Cerebellar nuclear complex (tissue), 1 donor: ENCODE measurements at places on chromosomes 13 and 19.

GRCh38 chr13:98260357-98261164 is 83.5 kb upstream of the RNF113B start:
- DNase-seq, result no peak

- no peak for DNase-seq
Observed at GRCh38 chr19:32174386-32175113, 170.9 kb upstream of the ZNF507 start.

DNA sequence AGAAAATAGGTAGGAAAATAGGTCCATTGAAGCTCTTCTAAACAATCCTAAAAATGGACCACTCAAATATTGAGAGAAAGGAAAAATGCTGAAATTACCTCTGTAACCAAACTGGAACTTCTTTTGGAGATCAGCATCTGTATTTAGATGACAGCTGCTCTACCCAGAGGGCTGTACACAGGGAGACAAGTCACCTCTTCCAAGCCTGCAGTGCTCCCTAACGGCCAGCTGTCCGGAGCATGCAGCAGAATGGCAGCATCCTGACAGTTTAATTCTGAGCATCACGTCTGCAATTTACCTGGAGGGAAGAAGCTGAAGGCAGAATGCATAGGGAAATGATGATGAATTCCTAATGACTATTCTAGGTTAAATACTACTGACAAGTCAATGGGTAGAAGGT is 62.8 kb upstream of the DIAPH3 start:
- DNase-seq, result no peak

- DNase-seq, result no peak
Observed at GRCh38 chr13:48783181-48783630, 129.5 kb downstream of the CYSLTR2 start.

- DNase-seq, result no peak
Observed at GRCh38 chr13:26707122-26708006, 53.2 kb downstream of the GPR12 start.

- DNase-seq, result no peak
Observed at GRCh38 chr13:29849731-29850212, 645 bp downstream of the UBL3 start.

DNA sequence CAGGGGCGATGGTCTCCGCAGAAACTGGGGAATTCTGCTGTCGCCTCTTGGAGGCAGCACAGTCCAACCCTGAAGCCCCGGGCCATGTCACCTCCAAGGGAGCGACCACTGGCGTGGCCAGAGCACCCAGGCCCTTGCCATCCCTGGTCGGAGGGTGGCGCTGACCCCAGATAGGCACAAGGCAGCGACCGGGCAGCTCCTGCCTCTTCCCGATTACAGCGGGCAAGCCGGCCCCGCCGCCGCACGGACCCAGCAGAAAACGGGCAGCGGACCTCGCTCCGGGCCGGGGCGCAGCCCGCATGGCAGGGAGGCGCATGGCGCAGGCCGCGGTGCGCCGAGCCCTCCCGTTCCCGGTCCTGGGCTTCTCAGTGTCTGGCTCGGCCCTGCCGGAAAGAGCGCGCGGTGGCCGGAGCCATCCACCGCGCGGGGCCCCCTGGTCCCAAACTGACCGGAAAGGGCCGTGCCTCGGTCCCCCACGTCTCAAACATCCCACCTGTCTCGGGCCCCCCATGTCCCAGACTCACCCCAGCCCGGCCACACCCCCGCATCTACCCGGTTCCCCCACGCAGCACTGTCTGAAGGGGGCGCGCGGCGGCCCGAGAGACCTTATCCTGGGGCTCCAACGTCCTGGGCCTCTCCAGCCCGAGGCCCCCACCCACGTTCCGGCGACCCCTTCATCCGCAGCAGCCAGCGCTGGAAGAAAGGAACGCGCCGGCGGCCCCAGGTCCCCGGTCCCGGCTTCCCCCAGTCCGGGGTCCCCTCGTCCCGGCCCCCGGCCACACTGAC is 727 bp downstream of the CERS1 start:
- peak; percentile 13 for DNase-seq

GRCh38 chr19:53826876-53827275 is 2.8 kb upstream of the NLRP12 start:
- DNase-seq, result no peak
